ENCODE measurements at places on chromosomes 11 and 22.

DNA sequence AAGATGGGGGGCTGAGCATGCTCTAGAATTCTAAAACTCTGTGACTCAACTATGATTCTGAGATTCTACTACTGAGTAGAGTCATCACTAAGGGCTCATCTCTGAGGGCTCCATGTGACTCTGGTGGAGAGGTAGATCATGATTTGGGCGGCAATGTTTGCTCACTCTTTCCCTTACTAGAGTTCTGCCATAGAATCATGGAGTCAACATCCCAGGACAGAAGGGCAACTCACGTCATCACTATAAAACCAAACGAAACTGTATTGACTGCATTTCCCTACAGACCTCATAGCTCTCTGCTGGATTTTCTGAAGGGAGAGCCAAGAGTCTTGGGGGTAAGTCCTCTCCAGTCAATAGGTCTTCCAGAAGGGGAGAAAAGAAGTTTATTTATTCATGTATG lies at the start of gene MS4A14:
Gene MS4A14 (plus strand): TSS at position 78 of the 400 bp plus-strand sequence. CDS start 120 bp downstream, at position 198.
- no peak for DNase-seq

DNA sequence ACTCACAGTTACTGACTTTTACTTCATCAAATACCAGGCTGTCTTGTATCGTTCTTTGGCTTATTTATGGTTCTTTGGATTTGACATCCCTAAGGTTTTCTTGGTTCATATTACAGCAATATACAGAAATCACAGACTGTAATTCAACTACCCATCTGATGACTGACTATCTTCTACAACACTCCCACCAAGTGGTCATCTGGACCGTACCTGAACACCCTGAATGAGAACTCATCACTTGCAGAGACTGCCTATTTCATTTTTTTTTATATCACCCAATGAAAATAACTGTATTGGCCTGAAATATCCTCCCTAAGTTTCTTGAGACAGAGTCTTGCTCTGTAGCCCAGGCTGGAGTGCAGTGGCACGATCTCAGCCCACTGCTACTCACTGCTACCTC lies 9.5 kb upstream of the UPB1 start:
- no peak for DNase-seq

DNA sequence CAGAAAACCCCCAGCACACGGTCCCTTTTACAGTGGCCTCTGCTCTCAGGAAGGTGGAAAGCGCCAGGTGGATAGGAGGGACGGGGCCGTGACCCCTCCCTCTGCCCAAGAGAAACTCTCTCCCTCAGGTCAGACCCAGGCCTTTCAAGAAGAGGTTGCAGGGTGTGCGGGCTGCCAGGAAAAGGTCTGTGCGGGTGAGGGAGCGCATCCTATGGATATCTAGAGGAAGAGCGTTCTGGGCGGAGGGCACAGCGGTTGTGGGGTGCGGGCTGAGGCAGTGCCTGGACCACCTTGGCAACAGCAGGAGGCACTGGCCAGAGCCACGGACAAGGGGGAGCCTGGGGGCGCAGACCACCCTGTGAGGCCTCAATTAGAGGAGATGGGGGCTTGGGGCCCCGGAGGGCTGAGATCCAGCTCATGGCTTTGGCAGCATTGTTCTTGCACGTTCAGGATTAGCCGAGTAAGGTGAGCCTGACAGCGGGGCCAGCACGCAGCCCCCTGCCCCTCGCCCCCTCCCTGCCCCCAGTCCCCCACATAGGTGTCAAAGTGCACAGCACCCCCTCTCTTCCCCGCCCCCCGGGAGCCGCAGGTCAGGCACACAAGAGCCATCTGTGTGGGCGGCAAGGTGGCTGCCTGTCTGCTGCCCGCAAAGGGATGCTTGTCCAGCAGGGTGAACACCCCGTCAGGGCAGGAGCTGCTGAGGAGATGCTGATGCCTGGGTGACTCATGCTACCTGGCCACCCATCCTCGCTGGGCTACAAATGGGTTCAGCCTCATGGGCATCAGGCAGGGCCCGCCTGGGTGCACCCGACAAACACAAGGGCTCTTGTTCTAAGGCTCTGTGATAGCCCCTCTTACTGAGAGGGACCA lies 92.8 kb upstream of the KCNQ1OT1 start:
- DNase-seq, result no peak

GRCh38 chr11:73870261-73870660 lies 6.4 kb downstream of the COA4 start:
- DNase-seq, result no peak

- no peak for DNase-seq
These were observed 18.2 kb downstream of the RFPL3 start for GRCh38 chr22:32375678-32376450.

DNA sequence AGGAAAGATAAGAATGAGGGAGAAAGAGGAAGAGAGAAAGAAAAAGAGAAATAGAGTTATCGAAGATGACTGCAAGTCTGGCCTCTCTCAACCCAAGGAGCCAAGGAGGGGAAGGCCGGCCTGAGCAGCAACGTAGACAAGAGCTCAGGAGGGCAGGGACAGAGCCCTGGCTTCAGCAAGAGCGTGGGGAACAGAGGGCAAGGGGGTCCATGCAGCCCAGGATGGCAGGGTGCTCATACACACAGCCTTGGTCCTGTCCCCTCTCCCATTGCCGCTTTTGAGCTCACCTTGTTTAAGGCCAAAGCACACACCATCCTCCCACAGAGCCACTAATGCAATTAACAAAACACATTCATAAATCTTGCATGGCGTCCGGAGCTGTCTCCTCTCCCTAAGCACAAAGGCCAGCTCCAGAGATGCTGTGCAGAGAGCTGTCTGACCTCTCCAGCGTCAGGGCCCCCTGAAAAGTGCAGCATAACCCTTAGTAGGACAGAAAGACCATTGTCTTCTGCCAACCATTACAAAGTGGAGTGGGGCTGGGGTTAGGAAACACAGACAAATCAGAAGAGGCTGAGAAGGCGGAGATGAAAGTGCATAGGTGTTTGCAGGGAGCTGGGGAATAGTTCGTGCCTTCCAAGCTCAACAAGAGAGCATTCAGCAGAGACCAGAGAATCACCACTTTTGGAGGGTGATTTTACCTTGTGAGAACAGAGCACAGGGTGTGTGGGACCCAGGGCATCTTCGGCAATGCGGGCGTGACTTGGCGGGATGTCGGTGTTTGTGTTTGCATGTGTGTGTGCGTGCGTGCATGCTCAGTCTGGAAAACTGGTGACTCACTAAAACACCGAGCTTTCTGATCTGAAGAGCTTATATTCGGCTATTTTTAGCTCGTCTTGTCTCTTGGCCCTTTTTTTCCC lies 28.2 kb upstream of the JAM3 start:
- no peak for DNase-seq

DNA sequence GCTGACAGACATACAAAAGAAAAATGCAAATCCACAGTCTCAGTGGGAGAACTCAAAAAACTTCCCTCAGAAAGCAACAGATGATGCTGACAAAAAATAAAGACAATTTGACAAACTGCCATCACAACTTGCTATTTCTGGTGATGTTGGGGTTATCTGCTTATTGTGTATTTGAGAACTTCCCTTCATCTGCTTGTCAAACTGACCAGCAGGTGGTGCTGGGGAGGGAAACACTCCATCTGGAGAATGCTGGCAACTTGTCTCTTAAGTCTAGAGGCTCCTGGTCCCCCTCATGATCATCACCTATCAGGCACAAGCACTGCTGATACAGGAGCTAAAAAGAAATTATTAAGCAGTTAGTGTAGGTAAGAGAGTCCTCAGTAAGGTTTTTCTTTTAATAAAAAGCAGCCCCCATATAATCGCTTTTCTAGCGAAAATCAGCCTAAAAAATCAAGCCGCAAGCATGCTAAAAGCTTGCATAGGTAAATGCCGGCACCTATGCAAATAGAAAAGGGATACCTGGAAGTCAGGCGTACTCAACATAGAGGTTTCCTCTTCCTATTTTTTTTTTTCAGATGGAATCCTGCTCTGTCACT lies 9.8 kb upstream of the FAM111B start:
- peak; percentile 64 for DNase-seq

GRCh38 chr22:20654343-20655208 lies 119.3 kb upstream of the SERPIND1 start:
- DNase-seq, result no peak

DNA sequence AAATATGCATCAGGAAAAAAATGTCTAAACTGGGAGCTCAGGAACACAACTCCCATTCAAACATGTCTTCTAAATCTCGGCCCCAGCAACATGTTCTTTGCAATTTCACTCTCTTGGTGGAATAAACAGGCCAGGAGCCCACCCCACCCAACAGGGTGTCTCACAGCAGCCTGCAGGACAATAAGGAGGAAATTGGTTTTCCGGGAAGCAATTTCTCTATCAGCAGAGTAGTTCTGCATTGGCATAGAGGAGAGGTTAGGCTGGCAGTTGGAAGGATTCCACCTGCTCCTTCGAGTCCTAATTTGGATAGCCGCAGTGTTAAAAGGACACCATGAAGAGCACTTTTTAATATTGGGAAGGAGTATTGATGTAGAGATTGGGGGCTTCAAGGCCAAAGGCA lies 55.9 kb upstream of the BARX2 start:
- no peak for DNase-seq

DNA sequence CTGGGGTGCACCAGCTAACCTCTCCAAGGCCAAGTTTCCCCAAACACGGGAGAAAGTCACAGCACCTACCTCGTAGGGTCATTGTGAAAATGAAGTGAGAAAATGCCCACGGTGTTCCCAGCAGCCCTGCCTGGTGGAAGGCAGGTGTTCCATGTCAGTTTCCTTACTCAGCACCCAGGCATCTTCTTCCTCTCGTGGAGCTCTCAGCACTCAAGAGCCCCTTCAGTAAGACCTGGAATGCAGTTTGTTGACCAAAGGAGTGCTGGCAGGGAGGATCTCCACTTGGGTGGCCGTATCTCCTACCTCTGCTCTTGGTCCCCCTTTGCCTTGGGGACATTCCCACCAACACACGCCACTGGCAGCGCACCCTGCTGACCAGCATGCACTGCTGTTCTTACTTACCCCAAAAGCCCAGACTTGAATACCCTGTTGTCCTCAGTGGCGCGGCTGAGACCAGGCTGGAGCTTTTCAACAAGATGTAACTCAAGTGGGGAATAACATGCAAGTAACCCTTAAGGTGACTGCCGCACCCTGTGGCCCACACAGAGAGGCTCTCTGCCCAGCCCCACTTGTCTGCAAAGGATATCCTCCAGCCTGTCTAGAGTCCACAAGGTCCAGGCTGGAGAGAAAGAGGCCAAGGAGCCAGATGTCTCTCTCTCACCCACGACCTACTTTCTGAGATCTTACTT lies 201.2 kb upstream of the TMEM45B start:
- DNase-seq, result no peak

DNA sequence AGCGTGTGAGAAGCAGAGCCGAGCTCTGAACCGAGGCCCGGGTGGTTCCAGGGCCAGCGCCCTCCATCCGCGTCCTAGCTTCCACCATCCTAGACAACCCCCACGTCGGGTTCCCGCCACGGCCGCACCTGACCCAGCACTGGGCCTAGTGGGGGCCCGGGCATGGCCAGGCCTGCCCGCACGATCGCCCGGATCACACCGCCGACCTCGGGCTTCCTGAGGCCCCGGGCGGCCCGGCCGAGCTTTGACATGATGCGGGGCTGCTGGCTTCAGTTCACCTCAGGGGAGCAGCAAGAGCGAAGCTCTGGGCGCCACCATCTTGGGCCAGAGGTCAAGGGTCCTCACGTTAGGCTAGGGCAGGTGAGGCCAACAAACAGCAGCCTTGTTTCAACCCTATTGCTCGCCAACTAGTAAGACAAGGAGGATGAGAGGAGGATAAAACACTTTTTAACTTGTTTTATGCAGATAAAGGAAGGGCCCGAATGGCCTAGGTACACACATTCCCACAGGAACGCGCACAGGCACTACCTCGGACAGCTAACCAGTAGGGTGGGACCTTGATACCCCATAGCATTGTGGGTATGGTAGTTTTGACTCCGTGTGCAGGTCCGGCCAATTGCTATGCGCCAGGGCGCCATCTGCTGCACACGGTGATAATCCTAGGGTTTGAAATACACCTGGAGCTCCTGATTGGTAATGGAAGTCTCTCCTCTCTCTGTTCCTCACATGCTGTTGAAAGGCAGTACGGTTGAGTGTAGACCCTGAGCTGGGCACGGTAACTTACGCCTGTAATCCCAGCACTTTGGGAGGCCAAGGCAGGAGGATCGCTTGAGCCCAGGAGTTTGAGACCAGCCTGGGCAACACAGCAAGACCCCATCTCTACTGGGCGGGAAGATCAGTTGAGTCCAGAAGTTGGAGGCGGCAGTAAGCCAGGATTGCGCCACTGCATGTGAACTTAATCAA lies at the start of gene MRPL11:
Gene MRPL11 (minus strand): TSS at position 345 of the 963 bp plus-strand sequence. CDS start 94 bp downstream, at position 251.
- peak; percentile 95 for DNase-seq

DNA sequence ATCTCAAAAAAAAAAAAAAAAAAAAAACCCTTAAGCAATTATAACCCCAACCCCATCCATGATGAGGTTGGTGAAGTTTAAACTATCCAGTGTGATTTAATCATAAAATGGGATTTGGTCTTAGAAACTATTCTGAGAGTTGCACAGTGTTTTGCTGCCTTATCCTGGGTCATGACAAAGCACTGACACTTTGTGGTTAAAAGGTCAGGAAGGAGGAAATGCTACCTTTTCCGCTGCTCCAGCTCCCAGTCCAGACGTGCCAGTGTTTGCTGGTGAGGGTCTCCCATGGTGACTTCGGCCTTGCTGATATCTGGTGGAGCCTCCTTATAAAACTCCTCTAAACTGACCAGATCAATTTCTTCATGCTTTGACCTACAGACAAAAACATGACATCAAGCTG lies 14.5 kb downstream of the THOC5 start:
- no peak for DNase-seq

DNA sequence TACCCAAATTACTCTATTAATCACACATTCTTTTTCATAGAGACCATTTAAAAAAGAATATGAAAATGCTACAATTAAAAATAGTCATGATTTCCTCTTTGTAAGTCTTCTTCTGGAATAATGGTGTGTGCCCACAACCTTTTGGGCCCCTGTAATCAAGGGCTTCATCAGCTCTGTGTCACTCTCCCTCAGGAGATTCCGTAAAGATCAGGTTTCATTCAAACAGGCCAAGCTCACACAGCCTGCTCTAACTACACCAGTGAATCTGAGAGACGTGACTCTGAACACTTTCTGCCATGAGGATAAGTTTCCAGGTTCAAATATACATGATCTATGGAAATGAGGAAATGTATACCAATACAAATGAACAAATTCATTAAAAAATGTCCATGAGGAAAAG lies 9.5 kb downstream of the DRICH1 start:
- DNase-seq, result no peak

GRCh38 chr11:67704524-67704923 lies 30.1 kb upstream of the ALDH3B2 start:
- no peak for DNase-seq

DNA sequence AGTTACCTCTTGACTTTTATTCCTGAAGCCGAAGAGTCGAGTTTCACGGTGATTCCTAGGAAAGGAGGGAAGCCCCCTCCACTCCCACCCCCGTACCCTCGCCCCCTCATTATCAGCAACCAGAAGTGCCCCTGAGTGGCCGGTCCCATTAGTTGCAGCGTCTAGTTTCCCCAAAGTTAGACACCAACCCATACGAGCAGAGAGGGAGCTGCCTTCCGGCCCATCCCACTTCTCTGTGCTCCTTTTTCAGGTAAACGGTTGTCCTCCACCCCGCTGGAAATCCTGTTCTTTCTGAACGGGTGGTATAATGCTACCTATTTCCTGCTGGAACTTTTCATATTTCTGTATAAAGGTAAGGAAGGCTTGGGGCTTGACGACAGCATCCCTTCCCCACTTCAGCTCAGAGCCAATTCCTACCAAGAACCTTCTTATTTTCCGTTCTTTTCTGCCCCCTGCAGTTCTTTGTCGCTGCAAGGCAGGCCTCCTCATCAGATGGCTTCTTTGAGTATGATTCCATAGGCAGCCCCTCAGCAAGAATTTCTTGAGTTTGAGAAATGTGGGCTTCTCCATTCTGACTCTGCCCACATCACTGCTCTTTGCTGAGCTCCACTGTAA lies 701 bp downstream of the TMEM216 start:
- DNase-seq, result no peak

GRCh38 chr11:123580557-123581275 lies 73.7 kb downstream of the SCN3B start:
- peak; percentile 78 for DNase-seq
